ENCODE measurements at places on chromosomes 2 and 18. TPM values are rescaled to one million over a fixed set of nuclear protein-coding genes. Genes with fewer than 3 reads are reported as not detected.

The SERTAD2 gene
- 21.5 TPM for total RNA-seq

DNA sequence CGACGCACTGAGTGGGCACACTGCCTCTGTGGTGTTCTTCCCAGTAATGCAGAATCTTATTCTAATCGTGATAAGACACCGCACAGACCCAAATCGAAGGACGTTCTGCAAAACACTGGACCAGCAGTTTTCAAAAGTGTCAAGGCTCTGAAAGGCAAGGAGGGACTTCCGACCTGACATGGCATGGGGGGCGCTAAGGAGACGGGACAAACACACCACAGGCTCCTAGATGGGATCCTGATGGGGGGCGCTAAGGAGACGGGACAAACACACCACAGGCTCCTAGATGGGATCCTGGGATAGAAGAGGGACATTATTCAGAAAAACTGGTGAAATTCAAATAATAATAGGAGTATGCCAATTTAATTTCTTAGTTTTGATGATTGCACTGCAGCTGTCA is 191.4 kb downstream of the LDLRAD4 start:
- DNase-seq = no peak

- no peak for DNase-seq
Measured at GRCh38 chr2:46101557-46102220, 195.5 kb upstream of the EPAS1 start.

DNA sequence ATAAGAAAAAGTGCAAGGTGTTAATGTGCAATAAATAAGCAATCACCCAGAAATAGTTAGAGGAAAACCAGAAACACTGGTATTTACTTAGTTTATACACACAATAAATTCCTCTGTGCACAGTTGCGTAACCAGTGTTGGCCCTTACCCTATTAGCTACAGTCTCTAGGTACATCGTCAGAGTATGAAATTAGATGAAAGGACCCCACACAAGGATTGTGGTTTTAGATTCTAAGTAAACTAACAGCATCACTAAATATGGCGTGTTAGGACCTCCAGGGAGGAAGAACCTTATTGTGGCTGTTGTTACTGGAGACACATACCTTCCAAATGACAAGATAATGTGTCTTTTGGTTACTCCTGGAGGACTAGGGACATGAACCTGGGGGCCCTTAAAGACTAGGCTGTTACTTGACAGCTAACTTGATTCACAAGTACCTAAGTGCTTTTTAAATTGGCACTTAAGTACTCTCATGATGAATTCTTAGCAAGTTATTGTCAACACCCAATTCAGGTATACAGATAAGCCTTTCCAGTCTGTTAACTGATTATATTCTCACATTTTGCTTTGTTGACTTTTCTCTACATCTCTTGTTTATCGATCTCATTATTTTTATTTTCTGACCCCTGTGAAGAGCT is 115.3 kb downstream of the FEZ2 start:
- peak; percentile 87 for DNase-seq

GRCh38 chr2:134410831-134411231 is 157.0 kb downstream of the MGAT5 start:
- DNase-seq = peak; percentile 38

DNA sequence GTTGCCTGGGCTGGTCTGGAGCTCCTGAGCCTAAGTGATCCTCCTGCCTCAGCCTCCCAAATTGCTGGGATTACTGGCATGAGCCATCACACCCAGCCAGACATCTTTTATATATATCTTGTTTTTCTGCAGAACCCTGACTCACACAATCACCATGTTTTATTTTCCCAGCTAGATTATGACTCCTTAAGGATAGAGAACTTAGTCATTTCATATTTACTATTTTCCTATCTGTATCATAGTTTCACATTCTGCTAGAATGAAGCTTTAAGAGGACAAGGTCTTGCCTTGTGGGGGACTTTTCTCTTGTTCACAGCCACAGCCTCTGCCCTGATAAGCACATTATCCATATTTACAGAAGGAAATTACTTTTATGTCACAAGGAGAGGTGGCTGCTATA is 73.9 kb downstream of the LBH start:
- peak; percentile 32 for DNase-seq

DNA sequence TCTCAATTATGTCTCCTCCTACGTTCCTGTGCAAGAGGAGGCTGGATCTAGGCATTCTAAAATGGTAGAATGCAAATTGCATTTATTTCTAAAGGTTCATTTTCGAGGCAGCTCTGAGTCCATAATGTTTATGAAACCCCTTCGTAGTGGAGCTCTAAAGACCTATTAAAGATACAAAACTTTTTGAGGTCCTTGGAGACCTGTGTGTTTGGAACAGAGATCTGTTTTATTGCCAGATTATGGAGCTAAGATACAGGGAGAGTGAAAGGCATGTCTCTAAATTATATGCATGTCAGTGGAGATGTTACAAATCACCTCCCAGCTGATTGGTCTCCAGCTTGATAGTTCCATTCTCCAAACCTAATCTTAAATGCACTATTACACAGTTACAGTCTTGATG is 335.8 kb downstream of the GULP1 start:
- no peak for DNase-seq

Data from HFFc6 (cell line).